Activated B cell treated with CpG ODN at 0.5 μM for 24 hours (primary cell): ENCODE measurements at places on chromosomes 2 and 18. TPM values are rescaled to one million over a fixed set of nuclear protein-coding genes. Genes with fewer than 3 reads are reported as not detected.

FNDC4 gene
- not detected in 2 replicates for total RNA-seq

CHRNG gene
- total RNA-seq = not detected in 2 replicates

NYAP2 gene
- total RNA-seq = 0.07 TPM in 1 of 2 replicates, not detected in the other

DBI gene
- 112 TPM in 2 replicates for total RNA-seq

- no peak for DNase-seq
- no peaks in the 10 kb centered on the region for H3K27me3 ChIP-seq
- H3K4me3 ChIP-seq = no peak overlapping the region
- peaks cover 42% of the 10 kb centered on the region for H3K4me1 ChIP-seq
- H3K36me3 ChIP-seq = peaks cover 87% of the 10 kb centered on the region
Measured at GRCh38 chr2:200856806-200857205, 7.7 kb downstream of the CLK1 start.

DNA sequence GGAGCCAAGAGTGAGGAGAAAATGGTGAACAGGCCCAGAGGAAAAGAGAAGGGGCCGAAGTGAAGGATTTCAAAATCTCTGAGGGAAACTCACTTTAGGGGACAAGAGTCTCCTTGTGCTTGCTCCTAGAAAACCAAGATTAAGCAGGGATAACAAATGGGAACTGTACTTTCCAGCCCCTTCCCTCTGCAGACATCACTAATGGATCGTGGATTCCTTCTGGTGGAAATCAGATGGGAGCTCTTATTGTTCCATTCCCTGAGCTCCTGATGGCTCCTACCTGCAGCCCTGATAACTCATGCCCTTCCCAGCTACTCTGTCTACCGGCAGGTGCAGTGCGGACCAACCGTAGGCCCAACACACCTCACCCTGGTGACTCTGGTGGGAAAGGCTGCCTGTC is 20.6 kb upstream of the RESP18 start:
- H3K27ac ChIP-seq = no peak overlapping the region
- no peaks in the 10 kb centered on the region for H3K4me1 ChIP-seq
- H3K36me3 ChIP-seq = no peaks in the 10 kb centered on the region
- no peak overlapping the region for H3K4me3 ChIP-seq
- DNase-seq = no peak

DNA sequence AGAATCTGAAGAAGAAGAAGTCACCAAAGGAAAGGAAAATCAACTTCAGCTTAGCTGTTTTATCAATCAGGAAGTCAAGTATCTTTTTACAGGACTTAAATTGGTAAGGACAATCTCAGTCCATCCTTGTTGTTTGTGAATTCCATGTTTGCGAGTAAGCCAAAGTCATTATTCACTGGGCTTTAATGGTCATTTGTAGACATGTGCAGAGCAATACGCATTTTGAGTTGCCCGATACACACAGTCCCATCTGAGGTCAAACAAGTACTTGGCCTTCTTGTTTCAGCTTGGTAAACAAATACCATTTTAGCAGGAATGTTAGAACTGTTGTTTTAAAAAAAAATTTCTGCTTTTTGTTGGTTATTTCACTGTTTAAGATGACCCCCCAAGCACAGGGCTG is 40.9 kb downstream of the USP14 start:
- DNase-seq = no peak
- peaks cover 72% of the 10 kb centered on the region for H3K36me3 ChIP-seq
- no peak overlapping the region for H3K4me3 ChIP-seq
- H3K27ac ChIP-seq = no peak overlapping the region

DNA sequence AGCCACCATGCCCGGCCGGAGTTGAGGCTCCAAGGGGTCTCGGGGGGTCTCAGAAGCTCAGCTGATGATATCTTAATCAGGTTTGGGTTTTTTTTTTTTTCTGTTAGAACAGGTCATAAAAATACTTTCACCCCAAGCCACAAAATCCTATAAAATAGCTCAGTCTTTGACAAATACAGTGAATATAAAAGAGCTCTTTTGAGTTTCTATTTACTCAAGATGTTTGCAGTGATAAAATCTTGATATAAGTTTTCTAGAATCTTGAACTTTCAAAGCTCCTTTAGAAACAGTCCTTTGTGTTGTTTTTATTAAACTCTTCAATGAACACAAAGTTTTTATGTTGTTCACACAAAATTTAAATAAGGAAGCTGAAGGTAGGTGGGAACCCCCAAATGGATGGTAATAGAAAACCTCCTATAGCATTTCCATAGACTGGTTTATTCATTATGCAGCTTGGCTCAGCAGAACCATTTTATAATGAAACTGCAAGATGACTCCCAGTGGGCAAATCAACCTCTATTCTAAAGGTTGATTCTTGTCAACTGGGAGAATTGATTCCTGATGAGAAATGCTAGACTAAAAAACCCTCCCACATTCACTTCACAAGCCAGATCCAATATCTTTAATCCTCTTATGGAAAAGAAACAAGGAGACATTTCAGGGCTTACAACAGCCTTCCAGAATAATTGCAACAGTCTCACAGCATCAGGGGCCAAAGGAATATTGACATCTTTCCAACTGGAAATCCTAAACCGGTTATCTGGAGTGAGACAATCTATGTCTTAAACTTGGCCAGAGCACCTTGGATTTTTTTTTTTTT is 13.6 kb upstream of the NARS1 start:
- H3K4me1 ChIP-seq = peaks cover 35% of the 10 kb centered on the region
- peaks cover 34% of the 10 kb centered on the region for H3K36me3 ChIP-seq
- peak overlapping the region; percentile 56 for H3K27ac ChIP-seq
- DNase-seq = no peak

GRCh38 chr18:13440277-13441248 is 222.0 kb downstream of the LDLRAD4 start:
- H3K27me3 ChIP-seq = peaks cover 4% of the 10 kb centered on the region
- H3K27ac ChIP-seq = no peak overlapping the region
- DNase-seq = no peak
- no peaks in the 10 kb centered on the region for H3K36me3 ChIP-seq

GRCh38 chr2:25844089-25844488 is 34.2 kb downstream of the ASXL2 start:
- H3K36me3 ChIP-seq = peaks cover 35% of the 10 kb centered on the region
- H3K27ac ChIP-seq = no peak overlapping the region
- H3K27me3 ChIP-seq = no peaks in the 10 kb centered on the region
- no peak overlapping the region for H3K4me3 ChIP-seq
- no peaks in the 10 kb centered on the region for H3K4me1 ChIP-seq

DNA sequence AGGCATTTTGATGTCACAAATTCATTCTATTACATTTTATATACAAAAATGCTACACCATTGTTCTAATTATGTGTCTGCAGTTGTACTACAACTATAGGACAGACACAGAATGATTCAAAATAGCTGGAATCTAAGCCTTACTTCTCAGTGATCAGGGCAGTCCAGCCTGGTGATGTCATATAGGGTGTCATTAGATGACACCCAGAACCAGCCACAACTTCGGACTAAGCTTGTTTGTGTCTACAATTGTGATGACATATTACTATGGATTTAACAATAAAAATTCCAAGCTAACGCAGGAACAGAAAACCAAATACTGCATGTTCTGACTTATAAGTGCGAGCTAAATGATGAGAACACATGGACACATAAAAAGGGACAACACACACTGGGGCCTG is 31.0 kb downstream of the M1AP start:
- no peak for DNase-seq
- H3K27ac ChIP-seq = no peak overlapping the region
- H3K4me1 ChIP-seq = peaks cover 20% of the 10 kb centered on the region
- H3K4me3 ChIP-seq = no peak overlapping the region

DNA sequence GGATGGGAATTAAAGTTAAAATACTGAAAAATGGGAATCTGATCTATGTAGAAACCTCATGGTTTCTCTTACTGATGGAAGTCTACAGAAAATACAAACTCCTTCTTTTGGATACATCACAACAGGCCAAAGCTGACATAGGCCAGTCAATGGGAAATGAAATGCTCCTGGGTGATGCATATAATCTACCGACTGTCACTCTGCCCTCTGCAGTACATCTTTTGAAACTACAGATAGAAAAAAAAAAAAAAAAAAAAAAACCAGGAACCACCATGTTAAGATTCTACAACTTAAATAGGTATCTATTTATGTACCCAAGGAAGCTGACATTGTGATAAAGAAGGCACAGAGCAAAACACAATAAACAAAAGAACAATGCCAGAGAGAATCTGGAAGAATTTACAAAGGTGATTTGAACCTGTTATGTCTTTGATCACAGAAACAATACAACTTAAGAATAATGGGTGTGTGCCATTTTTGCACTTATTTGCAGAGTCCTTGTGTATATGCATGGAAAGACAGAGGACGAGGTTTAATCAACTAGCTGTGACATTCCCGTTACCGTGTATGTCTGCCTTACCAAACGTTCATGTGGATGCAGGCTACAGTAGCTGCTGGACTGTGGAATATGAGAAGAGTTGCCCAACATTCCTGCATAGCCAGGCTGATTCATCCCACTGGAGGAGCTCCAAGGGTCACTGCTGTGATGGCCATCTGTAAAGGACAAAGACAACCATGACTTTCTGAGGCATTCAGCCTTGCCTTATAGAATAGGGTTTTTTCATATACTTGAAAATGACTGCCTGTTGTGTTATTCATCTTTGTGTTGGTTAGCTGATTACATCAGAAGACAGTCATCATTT is 312.7 kb downstream of the TCF4 start:
- peak overlapping the region; percentile 57 for H3K27ac ChIP-seq
- no peak for DNase-seq
- peaks cover 49% of the 10 kb centered on the region for H3K4me1 ChIP-seq
- H3K4me3 ChIP-seq = no peak overlapping the region

GRCh38 chr2:113134717-113135116 is 7.3 kb downstream of the IL1RN start:
- H3K27me3 ChIP-seq = no peaks in the 10 kb centered on the region
- no peak for DNase-seq
- no peak overlapping the region for H3K4me3 ChIP-seq
- no peaks in the 10 kb centered on the region for H3K36me3 ChIP-seq
- no peak overlapping the region for H3K27ac ChIP-seq

- no peaks in the 10 kb centered on the region for H3K27me3 ChIP-seq
- H3K27ac ChIP-seq = no peak overlapping the region
- H3K4me1 ChIP-seq = no peaks in the 10 kb centered on the region
- no peaks in the 10 kb centered on the region for H3K36me3 ChIP-seq
Measured at GRCh38 chr2:120847700-120848321, 112.1 kb downstream of the GLI2 start.

GRCh38 chr18:67783196-67783946 is 266.9 kb upstream of the DSEL start:
- no peak for DNase-seq
- no peaks in the 10 kb centered on the region for H3K27me3 ChIP-seq
- no peaks in the 10 kb centered on the region for H3K36me3 ChIP-seq
- H3K4me3 ChIP-seq = no peak overlapping the region
- no peak overlapping the region for H3K27ac ChIP-seq
